ENCODE measurements at places on chromosomes 5 and 9.

GRCh38 chr5:37777432-37778130 lies 62.3 kb downstream of the GDNF start:
- DNase-seq: no peak

DNA sequence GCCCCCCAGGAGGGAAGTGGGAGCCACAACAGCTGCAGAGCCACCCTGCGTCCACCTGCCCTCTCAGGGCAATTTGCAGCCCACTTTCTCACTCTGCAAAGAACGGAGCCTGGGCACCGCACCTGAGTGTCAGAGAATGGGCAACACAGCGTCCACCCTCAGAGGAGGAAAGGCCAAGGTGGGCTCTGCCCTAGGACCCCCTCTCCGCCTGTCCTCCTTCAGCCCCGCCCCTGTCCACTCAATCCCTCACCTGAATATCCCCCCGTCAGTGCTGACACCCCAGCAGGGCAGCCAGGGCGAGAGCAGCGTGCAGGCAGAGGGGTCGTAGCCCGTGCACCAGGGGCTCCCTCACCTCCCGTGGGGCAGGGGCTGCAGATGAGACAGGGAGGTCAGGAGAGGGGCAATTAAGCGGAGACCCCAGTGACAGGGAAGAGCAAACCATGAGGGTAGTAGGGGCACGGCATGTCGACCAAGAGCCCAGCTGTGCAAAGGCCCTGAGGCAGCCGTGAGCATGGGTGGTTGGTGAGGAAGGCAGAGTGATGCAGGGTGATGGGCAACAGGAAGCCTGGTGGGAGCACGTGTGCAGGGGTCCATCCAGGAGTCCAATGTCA lies 140.3 kb downstream of the OLFM1 start:
- DNase-seq: no peak

- peak; percentile 62 for DNase-seq
Observed at GRCh38 chr5:125093776-125094175, 347.3 kb upstream of the ZNF608 start.

DNA sequence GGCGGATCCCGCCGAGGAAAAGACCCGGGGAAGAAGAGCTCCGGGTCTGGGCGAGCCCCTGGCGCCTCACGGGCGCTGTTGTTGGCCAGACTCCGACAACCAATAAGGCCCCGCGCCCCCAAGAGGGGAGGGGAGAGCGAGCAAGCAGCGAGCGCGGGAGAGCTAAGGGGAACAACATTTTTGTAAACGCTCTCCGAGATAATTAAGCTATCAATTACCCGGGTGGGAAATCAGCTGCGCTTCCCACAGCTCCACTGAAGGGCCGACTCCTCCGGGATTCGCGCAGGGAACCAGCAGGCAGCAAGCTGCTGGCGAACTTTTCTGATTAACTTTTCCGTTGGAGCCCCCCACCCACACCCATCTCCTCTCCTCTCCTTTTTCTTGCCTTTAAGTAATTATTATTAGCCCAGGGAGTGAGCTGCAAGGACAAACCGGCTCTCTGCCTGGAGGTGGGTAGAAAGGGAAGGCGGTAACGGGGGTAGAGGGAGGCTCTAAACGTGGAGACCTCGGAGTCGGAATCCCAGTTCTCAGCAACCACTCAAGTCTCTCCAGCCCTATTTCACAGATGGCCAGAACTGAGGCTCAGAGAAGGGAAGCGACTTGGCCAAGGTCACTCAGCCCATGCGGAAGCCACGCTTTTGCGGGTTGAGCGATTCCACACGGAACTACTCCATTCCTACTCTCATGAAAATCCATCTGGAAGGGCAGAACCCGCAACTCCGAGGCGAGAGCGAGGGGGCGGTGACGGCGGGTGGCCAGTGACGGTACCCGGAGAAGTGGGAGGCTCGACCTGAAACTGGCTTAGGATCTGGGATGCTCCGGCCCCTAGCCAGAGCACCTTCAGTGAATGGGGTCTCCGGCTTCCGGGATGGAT lies 1.3 kb downstream of the ASTN2 start:
- no peak for DNase-seq

DNA sequence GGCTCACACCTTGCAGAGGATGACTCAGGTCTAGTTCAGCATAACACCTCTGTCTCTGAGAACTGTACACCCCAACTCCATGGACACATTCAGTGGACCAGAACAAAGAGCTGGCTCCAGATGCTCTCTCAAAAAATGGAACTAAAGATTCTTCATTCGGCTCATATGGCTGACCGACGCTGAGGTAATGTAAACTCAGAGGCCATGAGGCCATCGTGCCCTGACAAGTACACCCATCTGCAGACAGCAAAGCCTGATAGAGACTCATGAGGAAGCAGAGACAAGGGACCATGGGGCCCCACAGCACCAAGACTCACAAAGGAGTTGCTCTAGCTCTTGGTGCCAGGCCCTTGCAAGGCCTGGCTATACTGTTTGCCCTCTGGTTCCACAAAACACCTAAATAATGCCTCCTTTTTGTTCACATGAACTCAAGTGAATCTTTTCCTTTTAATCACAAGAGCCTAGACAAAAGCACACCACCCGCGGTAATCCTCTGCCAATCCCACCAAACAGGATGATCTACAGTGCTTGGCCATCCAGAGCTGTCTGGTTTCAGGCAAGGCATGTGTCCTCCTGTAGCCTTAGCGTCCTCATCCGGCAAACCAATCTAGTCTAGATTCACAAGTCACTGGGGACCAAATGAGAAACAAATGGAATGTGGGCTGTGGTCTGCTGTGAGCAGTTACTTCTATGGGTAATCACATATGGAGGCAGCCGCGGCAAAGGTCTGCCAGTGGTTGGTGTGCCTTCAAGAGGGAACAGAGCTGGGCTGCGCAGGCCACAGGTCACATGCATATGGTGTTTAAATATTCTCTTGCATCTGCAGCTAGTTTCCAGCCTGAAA lies 22.7 kb downstream of the MED27 start:
- no peak for DNase-seq

GRCh38 chr5:7208938-7209337 lies 187.0 kb upstream of the ADCY2 start:
- no peak for DNase-seq

DNA sequence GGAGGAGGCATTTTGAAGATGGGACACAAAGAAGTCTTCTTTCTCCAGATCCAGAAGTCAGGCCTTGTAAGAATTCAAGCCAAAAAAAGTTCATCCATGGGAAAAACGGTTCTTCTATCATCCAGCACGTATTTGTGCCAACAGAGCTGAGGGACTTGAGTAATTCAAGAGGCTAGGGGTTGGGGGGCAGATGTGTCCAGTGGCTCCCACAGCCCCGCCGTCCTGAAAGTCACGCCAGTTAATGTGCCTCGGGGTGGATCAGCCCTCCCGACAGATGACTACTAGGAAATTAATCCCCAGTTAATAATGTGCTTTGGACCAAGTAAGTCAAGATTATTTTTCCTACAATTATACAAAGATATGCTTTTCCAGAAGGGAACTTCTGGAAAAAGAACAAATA lies 23.4 kb downstream of the NREP start:
- no peak for DNase-seq

DNA sequence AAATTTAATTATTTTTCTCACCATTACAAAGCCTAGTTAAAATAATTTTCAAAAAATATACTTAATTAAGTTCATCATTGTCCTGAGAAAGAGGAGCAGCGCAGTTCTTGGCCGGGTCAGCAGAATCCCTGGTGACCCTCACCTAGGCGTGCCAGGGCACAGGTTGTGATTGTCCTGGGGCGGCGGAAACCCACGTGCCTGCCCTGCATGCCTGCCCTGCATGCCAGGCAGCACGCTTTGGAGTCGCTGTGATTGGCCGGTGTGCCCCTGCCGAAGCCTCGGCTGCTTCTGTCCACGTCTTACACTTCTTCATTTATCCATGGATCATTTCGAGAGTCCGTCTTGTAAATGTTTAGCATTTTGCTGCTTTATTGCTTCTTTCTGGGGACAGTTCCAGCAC lies 25.6 kb downstream of the SLC12A2 start:
- DNase-seq: no peak

DNA sequence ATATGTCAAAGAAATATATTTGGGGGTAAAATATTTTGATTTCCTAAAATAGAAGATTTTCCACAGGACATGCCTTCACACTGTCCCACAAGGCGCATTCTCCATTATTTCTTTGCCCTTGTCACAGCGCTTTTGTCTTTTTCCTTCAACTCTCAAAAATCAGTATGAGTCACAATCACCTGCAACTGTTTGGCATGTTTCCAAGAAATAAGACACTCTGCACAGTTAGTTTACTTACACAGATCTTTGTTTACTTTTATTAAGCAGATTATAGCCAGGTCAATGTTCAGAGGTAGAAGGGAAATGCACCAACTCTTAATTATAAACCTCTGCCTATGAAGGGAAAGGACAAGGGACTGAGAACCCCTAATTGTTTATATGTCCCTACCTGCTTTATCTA lies 9.5 kb downstream of the CEMIP2 start:
- no peak for DNase-seq

GRCh38 chr9:80561526-80561925 lies 989.8 kb downstream of the TLE4 start:
- no peak for DNase-seq

DNA sequence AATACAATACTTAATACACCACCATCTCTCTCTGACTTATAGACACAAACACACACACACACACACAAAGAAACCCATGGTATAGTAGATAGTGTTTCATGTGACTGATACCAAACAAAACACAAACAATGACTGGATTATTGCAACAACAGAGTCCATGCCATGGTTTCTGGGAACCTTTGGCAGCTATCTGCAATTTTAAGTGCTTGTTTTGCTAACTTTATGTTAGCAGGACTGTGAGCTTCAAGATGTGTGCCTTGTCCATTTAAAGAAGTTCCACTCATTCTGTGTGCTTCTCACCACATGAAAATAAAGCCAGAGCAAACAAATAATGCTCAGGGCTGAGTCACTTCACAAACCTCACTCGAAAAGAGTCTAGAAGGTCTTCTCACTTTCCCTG lies 15.1 kb upstream of the LURAP1L start:
- no peak for DNase-seq

DNA sequence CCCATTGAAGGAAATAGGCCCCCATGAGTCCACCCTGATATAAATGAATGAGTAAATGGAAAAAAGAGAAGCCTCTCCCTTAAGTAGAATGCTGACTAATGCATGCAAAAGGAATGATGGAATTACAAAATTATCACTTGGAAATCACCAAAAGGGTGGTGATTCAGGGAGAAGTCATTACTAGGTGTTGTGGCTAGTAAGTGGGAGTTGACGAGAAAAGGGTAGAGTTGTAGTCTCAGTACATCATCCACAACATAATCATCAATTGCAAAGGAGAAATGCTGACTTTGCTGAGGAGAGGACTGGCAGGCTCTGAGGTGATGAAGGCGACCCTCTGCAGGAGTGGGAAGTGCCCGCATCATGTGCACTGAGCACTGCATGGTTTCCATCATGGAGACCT lies 201.5 kb upstream of the S1PR3 start:
- DNase-seq: no peak

DNA sequence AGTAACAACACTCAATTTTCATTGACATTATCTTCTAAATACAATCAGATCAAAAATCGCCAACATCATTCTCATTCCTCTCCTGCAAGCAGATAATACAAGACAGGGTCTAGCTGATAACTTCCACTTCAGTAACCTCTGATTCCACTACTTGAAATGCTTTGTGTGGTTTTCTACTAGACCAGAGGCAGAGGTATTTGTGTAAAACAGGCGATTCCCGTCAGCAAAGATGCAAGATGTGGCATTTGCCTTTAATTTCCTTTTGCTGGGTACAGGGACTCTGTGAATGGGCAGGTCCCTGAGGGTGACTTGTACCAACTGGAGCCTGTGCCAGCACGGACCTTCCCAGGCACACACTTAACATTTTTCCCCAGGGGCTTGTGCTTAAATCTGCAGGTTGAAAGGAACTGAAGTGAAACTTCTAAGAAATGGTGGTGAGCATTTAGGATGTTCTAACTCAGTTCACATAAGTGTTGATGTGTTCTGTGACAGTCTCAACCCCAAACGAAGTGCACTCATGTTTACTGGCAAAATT lies 625.5 kb upstream of the WWC1 start:
- DNase-seq: no peak

DNA sequence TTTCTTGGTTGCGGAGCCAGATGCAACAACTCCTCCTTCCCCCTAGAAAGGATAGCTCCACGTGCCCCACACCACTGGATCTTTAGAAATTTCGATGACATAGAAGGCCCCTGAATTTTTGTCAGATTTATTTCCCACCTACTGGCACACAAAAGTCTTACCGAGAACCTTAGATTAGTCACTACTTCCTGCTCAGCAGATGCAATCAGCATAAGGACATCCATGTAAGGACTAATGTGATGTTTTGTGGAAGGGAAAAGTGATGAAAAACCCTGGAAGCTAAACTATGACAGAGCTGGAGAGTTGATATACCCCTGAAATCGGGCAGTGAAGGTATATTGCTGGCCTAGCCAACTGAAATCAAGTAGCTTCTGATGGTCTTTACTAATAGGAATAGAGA lies 125.5 kb upstream of the NFIL3 start:
- no peak for DNase-seq

- no peak for DNase-seq
Observed at GRCh38 chr5:148333262-148333849, 2.0 kb upstream of the SPINK9 start.

DNA sequence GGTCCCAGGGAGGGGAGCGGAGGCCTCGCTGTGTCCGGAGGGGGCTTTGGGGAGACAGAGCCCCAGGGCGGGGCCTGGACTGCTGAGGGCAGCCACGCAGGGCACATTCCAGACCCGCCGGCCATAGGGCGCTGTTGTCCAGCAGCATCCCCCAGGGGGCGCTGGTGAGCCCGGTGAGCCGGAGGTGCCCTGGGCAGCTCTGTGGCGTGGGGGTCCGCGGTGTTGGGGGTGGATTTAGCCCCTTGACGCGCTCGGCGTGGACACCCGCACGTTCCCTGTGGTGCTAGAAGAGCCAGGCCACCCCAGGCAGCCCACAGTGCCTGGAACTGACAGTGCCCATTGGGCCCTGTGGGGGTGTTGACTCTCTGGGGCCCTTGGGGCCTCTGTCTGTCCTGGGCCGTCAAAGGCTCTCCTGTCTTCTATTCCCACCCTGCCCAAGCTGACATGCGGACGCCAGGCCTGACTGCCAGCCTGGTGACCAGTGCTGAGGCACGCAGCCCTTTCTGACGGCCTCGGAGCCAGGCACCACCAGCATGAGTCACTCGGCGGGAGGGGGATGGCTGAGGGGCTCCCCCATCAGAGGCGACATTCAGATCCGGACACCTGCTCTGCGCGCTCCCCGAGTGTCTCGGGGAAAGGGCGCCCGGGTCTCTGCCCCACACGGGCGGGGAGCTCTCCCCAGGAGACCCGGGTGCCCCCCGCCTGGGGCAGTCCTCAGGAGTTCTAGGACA lies 23.9 kb downstream of the TPPP start:
- no peak for DNase-seq

- DNase-seq: no peak
Observed at GRCh38 chr5:72005671-72006070, 101.6 kb upstream of the MAP1B start.

DNA sequence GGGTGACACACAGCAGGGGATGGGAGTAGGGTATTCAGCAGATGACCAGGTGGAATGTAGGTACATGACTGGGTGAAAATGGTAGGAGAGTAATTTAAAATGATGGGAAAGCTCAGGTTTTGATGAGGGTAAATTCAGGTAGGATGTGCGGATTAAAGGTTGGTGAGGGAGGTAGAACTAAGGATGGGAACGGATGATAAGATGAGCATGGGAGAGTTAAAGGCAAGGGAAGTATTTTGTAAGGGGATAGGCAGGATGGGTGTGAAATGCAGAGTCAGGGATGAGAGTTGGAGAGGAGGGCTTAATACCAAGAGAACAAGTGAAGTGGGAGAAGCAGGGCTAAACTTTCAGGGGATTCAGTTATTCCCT lies 1.5 kb downstream of the TLN1 start:
- no peak for DNase-seq

Measured in fibroblast of skin of left biceps (primary cell).